ENCODE measurements at places on chromosomes 6 and 20. TPM values are rescaled to one million over a fixed set of nuclear protein-coding genes. Genes with fewer than 3 reads are reported as not detected.

PAK1IP1 gene
- 60.2 TPM for total RNA-seq

GHRH gene
- total RNA-seq = not detected

PREP gene
- total RNA-seq = 45.9 TPM

FOXS1 gene
- total RNA-seq = not detected

TMEM170B gene
- 2.0 TPM for total RNA-seq

SNAP91 gene
- not detected for total RNA-seq

PAK5 gene
- total RNA-seq = not detected

BTNL2 gene
- not detected for total RNA-seq

RSPH4A gene
- 0.23 TPM for total RNA-seq

DNA sequence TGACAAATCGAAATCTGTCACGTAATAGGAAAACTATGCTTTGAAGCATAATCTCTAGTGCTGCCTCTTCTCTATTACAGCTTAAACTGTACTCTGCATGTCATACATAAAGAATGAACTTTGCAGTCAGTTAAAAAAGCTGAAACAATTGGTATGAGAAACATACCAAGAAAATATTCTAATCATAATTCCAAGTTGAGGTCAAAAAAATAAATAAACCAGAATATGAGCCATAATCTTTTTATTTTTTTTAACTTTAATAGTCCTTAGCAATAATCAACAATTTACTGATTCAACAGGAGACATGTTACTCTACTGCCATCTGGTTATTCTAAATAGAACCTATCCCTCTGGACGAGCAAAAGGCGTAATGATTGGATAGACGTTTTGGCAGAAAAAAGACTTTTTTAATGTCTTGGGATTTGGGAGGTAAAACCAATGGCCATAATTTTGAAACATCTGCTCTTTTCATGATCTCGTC, 224.4 kb upstream of the FLRT3 start:
- DNase-seq = no peak
- no peak overlapping the region for H3K4me3 ChIP-seq
- H3K27me3 ChIP-seq = no peaks in the 10 kb centered on the region
- no peaks in the 10 kb centered on the region for H3K4me1 ChIP-seq
- no peaks in the 10 kb centered on the region for H3K36me3 ChIP-seq

DNA sequence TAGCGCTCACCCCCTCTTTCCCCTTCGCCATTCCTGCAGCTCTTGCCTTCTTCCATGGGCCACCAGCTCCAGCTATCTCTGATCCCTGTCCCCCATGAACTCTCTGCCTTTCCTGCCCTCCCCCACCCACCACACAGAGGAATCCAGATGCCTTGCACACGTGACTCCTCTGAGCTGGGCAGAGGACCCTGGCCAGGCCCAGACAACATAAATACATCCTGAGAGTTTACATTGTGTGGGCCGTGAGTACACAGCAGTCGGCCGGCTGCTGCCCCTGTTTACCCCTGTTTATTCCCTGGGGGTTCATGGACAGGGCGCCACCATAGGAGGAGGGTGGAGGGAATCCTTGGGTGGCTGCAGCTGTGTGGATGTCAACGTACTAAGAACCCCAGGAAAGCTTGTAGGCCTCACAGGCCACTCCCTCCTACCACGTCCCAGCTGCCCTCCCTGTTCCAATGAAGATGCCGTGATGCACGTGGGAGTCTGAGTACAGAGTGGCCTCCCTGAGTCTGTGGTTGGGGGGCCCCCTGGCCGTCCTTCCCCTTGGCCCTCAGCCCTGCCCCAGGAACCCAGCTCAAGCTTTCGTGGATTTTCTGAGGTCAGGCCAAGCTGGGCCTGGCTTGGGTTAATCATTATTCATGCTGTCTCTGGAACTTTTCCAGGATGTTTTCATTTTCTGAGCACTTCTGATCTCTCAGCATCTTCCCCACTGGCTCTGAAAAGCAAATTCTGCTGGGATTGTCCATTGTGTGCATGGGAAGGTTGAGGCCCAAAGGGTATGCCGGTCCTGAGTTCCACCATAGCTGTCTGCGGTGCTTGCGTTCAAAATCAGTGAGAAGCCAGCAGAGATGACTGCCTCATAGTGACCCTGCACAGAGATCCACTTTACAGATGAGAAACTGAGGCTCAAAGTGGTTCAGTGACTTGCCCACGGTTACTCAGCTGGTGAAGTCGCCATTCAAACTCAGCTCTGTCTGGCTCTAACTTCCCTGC, 136.3 kb downstream of the MRPL14 start:
- no peak for DNase-seq
- H3K4me3 ChIP-seq = no peak overlapping the region
- H3K36me3 ChIP-seq = no peaks in the 10 kb centered on the region
- H3K4me1 ChIP-seq = peaks cover 2% of the 10 kb centered on the region
- no peaks in the 10 kb centered on the region for H3K27me3 ChIP-seq
- no peak overlapping the region for H3K27ac ChIP-seq

DNA sequence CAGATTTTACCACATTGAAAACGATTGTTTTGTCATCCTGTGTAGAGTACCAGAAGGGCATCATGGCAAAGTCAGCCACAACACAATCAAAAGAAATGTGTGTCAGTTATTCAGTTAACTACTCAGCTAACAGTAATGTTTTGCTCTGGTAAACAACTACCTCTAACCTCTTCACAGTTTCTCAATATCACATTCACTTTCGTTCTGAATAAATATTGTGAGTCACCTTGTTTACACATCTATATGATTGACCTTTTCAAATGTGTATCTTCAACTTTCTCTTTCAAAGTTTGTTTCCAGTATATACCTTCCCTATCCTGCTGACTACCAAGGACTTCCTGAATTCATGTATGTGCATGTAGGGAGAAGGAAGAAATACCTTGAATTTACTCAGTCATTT, 216.6 kb upstream of the UFL1 start:
- DNase-seq = no peak
- no peak overlapping the region for H3K27ac ChIP-seq
- H3K27me3 ChIP-seq = peaks cover 17% of the 10 kb centered on the region

DNA sequence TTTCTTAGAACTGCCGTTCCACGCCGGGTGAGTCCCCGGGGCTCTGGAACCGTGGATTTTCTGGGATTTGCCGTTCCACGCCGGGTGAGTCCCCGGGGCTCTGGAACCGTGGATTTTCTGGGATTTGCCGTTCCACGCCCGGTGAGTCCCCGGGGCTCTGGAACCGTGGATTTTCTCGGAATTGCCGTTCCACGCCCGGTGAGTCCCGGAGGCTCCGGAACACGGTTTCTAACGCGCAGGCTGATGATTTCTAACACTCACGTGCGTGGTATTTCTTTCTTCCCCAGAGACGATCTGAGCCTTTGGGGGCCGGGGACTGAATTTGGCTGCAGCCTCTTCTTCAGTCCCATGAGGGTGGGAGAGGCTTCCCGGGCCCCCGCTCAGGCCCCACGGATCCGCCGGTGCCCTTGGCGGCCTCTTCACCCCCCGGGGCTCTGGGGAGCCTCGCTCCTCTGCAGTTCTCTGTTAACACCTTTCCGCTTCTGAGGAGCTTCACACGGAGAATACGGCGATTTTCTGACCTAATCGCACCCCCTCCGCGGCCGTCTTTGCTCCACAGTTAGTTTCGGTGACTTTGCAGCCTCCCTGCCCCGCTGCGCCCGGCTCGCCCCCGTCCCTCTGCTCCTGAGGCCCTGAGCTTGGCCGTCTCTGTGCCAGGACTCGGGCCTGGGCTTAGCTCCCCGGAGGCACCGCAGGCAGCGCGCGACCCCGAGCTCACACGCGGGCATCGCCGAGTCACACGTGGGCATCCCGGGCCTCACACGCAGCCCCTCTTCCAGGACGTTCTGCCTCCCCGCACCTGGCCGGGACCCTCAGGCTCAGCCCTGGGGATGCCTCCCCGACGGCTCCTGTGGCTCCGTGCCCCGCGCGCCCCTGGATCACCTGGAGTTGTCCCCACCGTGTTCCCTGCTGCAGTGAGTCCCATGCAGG, 7.2 kb upstream of the KIF25 start:
- H3K4me3 ChIP-seq = no peak overlapping the region
- H3K27me3 ChIP-seq = peaks cover 5% of the 10 kb centered on the region
- no peak overlapping the region for H3K27ac ChIP-seq

DNA sequence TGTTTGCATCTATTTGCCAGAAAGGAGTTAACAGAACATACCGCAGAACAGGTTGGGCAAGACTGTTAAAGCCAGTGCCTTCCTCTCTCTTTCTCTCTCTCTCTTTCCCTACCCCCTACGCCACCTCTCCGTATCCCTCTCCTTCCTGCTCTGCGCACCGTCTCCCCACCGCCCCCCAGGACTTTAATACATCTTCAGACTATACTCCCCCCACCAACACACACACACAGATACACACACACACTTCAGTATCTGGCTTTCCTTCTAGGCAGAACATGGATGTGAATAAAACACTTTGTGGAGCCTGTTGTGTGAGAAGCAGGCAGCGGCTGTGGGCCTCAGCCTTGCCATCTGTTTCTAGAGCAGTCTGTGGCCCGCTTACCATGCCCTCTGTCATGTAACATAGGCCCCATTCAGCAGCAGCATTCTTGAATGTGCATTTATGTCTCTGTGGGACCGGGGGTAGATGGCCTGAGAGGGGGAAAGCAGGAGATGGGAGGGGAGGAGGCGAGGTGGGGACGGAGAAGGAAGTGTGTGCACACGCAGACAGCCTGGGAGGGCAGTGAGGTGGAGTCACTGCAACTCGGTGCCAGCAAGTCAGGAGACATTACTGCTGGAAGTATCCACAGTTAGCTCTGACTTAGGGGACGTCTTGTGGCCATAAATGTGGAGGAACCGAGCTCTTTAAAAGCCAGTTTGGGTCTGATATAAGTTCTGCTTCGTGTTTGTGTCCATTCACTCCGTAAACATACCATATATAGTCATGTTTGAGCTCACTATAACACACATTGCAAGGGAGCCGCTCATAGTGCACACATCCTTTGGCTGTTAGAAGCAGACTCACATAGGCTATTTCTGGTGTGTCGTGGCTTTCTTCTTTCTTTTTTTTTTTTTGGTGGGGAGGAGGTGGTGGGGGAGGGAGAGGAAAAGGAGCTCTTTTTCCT, 38.4 kb downstream of the RREB1 start:
- DNase-seq = no peak
- H3K27ac ChIP-seq = peak overlapping the region; percentile 82
- H3K27me3 ChIP-seq = no peaks in the 10 kb centered on the region
- H3K36me3 ChIP-seq = peaks cover 8% of the 10 kb centered on the region
- H3K4me1 ChIP-seq = peaks cover 71% of the 10 kb centered on the region

DNA sequence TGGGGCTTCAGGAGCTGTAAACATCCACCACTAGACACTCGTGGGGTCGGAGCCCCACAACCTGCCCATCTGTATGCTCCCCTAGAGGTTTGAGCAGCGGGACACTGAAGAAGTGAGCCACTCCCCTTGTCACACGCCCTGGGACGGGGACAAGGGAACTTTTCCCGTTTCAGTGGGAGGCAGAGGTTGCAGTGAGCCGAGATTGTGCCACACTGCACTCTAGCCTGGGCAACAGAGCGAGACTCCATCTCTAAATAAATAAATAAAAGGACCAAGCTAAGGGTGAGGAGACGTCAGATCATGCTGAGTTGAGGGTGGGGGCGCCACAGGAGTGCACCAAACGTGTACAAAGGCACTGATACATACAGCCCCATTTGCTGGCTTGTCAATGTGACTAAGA, 8.4 kb downstream of the ZCCHC3 start:
- no peak overlapping the region for H3K4me3 ChIP-seq
- no peak overlapping the region for H3K27ac ChIP-seq
- no peak for DNase-seq
- H3K27me3 ChIP-seq = no peaks in the 10 kb centered on the region

DNA sequence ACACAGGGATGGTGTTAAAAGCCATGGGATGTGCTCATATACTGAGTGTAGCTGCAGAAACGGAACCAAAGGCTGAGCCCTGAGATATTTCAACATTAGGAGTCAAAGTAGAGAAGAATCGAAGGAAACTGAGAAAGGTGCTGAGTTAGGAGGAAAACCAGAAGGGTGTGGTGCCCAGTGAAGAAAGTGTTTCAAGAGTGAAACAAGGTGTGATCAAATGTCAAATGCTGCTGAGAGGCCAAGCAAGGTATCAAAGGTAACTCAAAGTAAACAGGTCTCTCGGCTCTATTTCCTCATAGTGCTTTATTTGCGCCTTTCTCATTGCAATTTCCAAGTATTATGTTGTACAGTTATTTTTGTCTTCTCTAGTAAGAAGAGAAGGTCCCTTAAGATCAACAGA, 94.1 kb downstream of the PRDM1 start:
- H3K27ac ChIP-seq = peak overlapping the region; percentile 21
- H3K27me3 ChIP-seq = peaks cover 10% of the 10 kb centered on the region
- H3K4me1 ChIP-seq = peaks cover 23% of the 10 kb centered on the region
- H3K4me3 ChIP-seq = no peak overlapping the region
- no peak for DNase-seq

- no peaks in the 10 kb centered on the region for H3K27me3 ChIP-seq
- H3K36me3 ChIP-seq = peaks cover 7% of the 10 kb centered on the region
- H3K4me3 ChIP-seq = peak overlapping the region; percentile 89
Observed at GRCh38 chr6:25042036-25042521, 106.3 kb upstream of the RIPOR2 start.

DNA sequence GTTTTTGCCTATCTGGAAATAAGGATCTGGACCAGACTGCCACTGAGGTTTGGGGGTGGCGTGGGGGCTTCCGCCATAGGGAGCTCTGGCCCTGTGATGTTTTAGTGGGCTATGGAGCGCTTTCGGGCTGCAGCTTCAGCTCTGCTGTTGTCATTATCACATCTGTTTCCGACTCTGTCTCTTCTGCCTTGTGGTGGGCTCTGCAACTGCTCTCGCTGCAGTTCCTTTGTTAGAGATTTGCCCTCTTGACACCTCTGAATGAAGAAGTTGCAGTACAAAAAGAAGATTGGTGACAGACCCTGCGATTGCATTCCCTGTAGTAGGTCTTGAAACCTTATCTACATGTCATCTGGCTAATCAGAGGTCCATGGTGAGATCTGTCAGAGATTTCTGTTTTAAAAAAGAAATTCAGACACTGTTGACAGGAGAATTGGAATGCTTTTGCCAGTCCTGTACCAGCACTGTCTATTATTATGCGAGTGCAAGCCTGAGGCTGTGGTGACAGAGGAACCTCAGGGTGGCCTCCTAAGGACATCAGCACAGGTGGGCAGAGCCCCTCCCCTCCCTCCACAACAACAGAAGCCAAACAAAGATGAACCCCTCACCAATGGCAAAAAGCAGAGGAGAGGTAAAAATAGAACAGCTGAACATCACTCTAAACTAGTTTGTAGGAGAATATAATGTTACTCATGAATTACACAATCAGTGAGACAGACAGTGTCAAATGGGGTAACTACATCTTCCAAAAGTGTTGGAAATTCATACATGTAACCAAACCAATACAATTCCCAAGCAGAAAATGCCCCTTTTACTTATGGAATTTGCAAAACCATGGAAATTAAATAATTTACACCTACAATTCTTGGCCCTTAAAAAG, 63.5 kb upstream of the DEFB112 start:
- no peaks in the 10 kb centered on the region for H3K4me1 ChIP-seq
- no peak for DNase-seq
- H3K27ac ChIP-seq = no peak overlapping the region
- no peak overlapping the region for H3K4me3 ChIP-seq
- H3K36me3 ChIP-seq = no peaks in the 10 kb centered on the region

GRCh38 chr20:47982574-47983360, 197.5 kb upstream of the SULF2 start:
- no peak overlapping the region for H3K27ac ChIP-seq
- H3K36me3 ChIP-seq = no peaks in the 10 kb centered on the region
- peaks cover 7% of the 10 kb centered on the region for H3K27me3 ChIP-seq
- H3K4me1 ChIP-seq = peaks cover 3% of the 10 kb centered on the region
- DNase-seq = no peak

- H3K4me1 ChIP-seq = peaks cover 42% of the 10 kb centered on the region
- H3K4me3 ChIP-seq = peak overlapping the region; percentile 7
- H3K36me3 ChIP-seq = peaks cover 41% of the 10 kb centered on the region
Observed at GRCh38 chr6:89999945-90000825, 105.9 kb downstream of the GJA10 start.

- peak; percentile 38 for DNase-seq
- no peak overlapping the region for H3K4me3 ChIP-seq
- no peaks in the 10 kb centered on the region for H3K27me3 ChIP-seq
- H3K27ac ChIP-seq = peak overlapping the region; percentile 7
- peaks cover 3% of the 10 kb centered on the region for H3K4me1 ChIP-seq
- no peaks in the 10 kb centered on the region for H3K36me3 ChIP-seq
Observed at GRCh38 chr6:36724514-36725390, 27.1 kb downstream of the RAB44 start.

All from activated naive CD8-positive, alpha-beta T cell treated with anti-CD3 and anti-CD28 coated beads for 36 hours (primary cell).